ENCODE measurements at places on chromosomes 4 and X. TPM values are rescaled to one million over a fixed set of nuclear protein-coding genes. Genes with fewer than 3 reads are reported as not detected.

The USP17L19 gene
- polyA plus RNA-seq = not detected

The PLS3 gene
- polyA plus RNA-seq = 174 TPM

The TSPAN7 gene
- polyA plus RNA-seq = 623 TPM

The STAP1 gene
- polyA plus RNA-seq = not detected
